ENCODE measurements at places on chromosomes 6 and 20. TPM values are rescaled to one million over a fixed set of nuclear protein-coding genes. Genes with fewer than 3 reads are reported as not detected.

Gene JPH2
- 181 TPM for total RNA-seq

Gene ABHD16B
- total RNA-seq, result not detected

Gene KIAA0408
- 3.1 TPM for total RNA-seq

Gene TFAP2A
- total RNA-seq, result 0.51 TPM

Gene PLAGL1
- 10.8 TPM for total RNA-seq

Gene HLA-DMB
- total RNA-seq, result 10.4 TPM

Gene ACTL10
- total RNA-seq, result 0.22 TPM

Gene EYA4
- total RNA-seq, result 20.4 TPM

Gene NR2E1
- not detected for total RNA-seq

Gene ATP9A
- total RNA-seq, result 18.0 TPM

Gene DPPA5
- total RNA-seq, result not detected

Gene SLC24A3
- total RNA-seq, result 0.62 TPM

Gene CST4
- total RNA-seq, result not detected

Gene CDH22
- total RNA-seq, result 5.5 TPM

Gene SLC22A7
- total RNA-seq, result not detected

Gene BNIP5
- total RNA-seq, result not detected

Gene PIGU
- total RNA-seq, result 10.9 TPM

Gene CLPSL1
- total RNA-seq, result not detected

Gene SLC16A10
- 8.6 TPM for total RNA-seq

Gene RAMACL
- total RNA-seq, result 1.3 TPM

Gene UST
- total RNA-seq, result 3.9 TPM

Gene RNASET2
- total RNA-seq, result 12.3 TPM

Gene C6orf132
- 1.9 TPM for total RNA-seq

Gene ARHGAP18
- total RNA-seq, result 7.9 TPM

Gene STX7
- 55.1 TPM for total RNA-seq

Gene UQCC2
- 208 TPM for total RNA-seq
